ENCODE measurements at places on chromosomes 6 and 20. TPM values are rescaled to one million over a fixed set of nuclear protein-coding genes. Genes with fewer than 3 reads are reported as not detected.

Gene PSMG4
- total RNA-seq: 58.5 TPM

Gene C20orf96
- total RNA-seq: 1.6 TPM

Gene ASIP
- total RNA-seq: not detected

Gene CDKAL1
- 21.1 TPM for total RNA-seq

Gene COL10A1
- total RNA-seq: not detected

Gene RNF144B
- 269 TPM for total RNA-seq

Gene GTSF1L
- 0.32 TPM for total RNA-seq

Gene C6orf141
- total RNA-seq: 2.7 TPM

Gene DCDC2
- 0.15 TPM for total RNA-seq

Gene OOEP
- not detected for total RNA-seq

Gene WFDC5
- total RNA-seq: not detected

Gene OR2H2
- total RNA-seq: not detected

Gene TCF21
- 0.15 TPM for total RNA-seq

Gene ATP6V1G2
- total RNA-seq: 0.97 TPM

Gene GNRH2
- 0.30 TPM for total RNA-seq

Gene EEF1E1
- 113 TPM for total RNA-seq

Gene SUMO4
- 0.32 TPM for total RNA-seq

Gene CLVS2
- not detected for total RNA-seq

Gene ATXN1
- 13.0 TPM for total RNA-seq

Gene CPXM1
- 0.32 TPM for total RNA-seq

Gene MLN
- not detected for total RNA-seq

Gene BPI
- total RNA-seq: not detected

Gene PCMT1
- total RNA-seq: 141 TPM

Gene ANGPT4
- total RNA-seq: not detected

Gene FILIP1
- total RNA-seq: 16.2 TPM

Gene UST
- 0.76 TPM for total RNA-seq

Gene CYP39A1
- total RNA-seq: 0.15 TPM

Gene FOXS1
- total RNA-seq: not detected

Gene CDH22
- total RNA-seq: not detected

Gene ERVFRD-1
- total RNA-seq: not detected

Gene MCCD1
- not detected for total RNA-seq

Gene DEFB124
- total RNA-seq: not detected

Gene TBCC
- total RNA-seq: 42.1 TPM

Gene KLC4
- 17.8 TPM for total RNA-seq

Gene TRIM10
- total RNA-seq: not detected

Gene FAM83B
- total RNA-seq: not detected

Gene LTB
- total RNA-seq: 3.2 TPM

Gene FAM229B
- 5.3 TPM for total RNA-seq

Gene SLX4IP
- 4.3 TPM for total RNA-seq
